ENCODE measurements at places on chromosomes 2 and 18. TPM values are rescaled to one million over a fixed set of nuclear protein-coding genes. Genes with fewer than 3 reads are reported as not detected.

TEKT4 gene
- 0.14 TPM for polyA plus RNA-seq

DNA sequence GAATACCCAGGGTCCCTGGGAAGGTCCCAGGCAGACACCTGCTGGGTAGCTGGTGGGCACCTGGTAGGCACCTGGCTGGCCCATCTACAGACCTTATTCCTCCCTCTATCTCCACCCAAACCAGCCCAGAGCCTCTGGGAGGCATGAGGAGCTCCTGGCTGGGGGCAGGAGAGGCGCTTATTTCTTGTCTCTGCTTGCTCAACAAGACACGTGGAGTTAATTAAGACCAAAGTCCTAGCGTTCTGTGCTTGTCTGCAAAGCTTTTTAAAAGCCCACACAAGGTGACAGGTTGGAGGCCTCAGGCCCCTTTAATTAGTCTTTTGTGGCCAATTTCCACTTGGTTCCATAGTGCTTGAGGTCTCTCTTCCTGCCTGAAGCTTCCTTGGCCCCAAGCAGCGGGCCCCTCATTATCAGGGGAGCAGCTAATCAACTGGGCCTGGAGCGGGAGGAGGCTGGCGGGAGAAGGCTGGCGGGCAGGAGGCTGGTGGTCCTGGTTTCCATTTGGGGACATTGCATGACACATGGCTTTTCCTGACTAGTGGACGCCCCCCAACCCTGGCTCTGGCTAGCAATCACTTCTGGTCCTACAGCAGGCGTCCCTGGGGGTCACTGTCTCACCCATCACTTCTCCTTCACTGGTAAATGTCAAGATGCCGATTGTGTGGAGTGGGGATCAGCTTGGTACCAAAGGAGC lies 65.4 kb upstream of the HDAC4 start:
- DNase-seq = no peak

DNA sequence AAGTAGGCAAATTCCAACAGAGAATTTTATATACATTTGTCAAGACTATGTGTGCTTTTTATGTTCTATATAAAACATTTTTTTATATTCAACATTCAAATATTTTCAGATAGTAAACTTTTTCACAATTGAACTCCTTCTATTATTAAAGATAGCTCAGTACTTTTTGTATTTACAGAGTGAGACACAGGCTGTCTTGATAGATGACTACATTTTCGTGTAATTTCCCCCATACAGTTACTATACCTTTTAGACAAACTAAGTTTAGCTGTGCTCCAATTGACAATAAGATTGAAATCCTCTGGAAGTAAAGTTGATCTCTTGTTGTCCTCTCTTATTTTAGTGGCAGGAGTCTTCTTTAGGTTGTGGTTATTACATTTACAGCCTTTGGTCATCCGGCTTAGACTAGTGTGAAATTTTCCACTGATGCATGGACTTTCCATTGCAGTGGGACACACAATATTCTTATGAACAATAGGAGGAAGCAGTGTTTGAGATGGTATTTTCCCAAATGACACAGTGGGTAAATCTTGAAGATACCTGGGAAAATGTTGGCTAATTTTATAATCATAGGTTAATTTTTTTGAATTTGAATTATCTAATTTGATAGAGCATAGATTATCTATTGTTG lies 21.0 kb downstream of the ZSWIM2 start:
- DNase-seq = no peak

DNA sequence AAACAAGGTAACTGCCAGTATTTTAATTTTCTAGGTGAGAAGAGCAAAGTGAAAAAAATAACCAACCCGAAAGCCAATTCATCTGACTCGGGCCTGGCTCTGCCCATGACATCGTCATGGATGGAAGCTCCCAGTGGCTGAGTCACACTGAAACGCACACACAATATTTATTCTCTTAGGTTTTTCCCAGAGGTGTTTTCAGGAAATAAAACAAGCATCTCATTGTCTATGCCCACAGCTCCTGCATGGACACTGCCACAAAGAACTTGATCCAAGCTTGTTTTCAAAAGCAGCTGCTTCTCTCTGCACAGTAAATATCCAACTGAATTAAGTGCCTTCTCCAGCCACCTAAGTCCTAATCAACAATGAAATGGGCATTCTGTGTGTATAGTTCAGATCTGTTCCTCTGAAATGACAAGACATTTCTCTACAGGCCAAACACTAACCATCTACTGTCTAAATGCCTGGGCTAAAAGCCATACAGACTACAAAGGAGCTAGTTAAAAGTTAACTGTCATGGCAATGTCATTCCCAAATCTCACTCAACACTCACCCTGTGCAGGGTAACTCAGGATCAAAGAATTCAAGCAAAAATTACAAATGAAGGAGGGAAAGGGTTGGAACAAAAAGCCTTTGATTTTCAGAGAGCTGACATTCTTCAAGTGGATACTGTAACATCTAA lies 62.9 kb downstream of the RPL31 start:
- DNase-seq = no peak

ALLC gene
- polyA plus RNA-seq = not detected

DNA sequence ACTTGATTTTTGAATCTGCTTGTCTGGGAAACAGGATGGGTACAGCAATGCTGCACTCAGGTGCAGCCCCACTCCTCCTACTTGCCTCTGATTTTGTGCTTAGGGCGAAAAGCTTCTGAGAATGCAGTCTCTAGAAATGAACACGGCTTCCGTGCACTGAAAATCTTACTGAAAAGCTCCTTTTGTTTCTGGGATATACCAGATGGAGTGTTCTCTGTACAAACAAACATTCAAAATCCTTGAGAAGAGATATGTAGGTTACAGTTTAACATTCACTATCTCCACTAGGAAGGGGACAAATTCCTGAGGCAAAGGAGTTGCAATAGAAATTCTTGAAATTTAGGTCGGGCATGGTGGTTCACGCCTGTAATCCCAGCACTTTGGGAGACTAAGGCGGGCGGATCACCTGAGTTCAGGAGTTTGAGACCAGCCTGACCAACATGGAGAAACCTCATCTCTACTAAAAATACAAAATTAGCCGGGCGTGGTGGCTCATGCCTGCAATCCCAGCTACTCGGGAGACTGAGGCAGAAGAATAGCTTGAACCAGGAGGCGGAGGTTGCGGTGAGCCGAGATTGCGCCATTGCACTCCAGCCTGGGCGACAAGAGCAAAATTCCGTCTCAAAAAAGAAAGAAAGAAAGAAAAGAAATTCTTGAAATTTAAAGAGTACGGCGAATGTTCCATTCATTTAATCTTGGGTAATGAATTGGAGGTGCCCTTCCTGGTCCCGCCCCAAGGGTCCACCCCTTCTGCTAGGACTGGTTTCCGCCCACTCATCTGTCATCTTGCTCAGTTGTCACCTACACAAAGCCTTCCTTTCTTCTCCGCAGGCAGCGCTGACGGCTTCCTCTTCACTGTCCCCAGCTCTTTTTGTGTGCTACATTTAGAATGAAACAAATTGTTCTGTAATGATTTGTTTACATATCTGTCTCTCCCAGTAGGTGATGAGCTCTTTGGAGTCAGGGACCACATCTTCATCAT lies 92.4 kb downstream of the SOCS6 start:
- DNase-seq = no peak

ZEB2 gene
- polyA plus RNA-seq = 60.5 TPM

- no peak for DNase-seq
These were observed 130.3 kb upstream of the GLI2 start for GRCh38 chr2:120605231-120605935.

DNA sequence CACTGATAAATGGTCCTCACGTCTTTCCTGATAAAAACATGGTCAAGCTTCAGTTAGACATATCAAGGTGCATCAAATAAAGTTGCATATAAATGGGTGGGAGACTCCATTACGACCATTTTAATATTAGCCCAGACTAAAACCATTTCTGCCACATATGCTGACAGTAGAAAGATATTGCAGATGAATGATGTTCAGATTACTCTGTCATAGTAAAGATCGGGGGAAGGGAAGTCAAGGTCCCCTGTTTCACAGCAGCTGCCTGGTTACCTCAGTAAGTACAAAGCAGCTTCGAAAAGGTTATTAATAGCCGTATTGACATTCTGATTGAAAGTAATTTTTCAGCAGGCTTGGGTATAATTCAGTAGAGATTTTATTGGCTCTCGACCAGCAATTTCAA lies 927.7 kb upstream of the CDH2 start:
- DNase-seq = no peak

ANKRD29 gene
- polyA plus RNA-seq = 1.1 TPM

- DNase-seq = no peak
These were observed 245.8 kb downstream of the TMX3 start for GRCh38 chr18:68469049-68469625.
